ENCODE measurements at places on chromosomes 11 and 22.

- no peak for DNase-seq
Observed at GRCh38 chr11:68130121-68130520, 8.9 kb upstream of the CHKA start.

- no peak for DNase-seq
Observed at GRCh38 chr11:44607319-44607962, 42.0 kb downstream of the CD82 start.

GRCh38 chr11:128632141-128632791 is 44.9 kb upstream of the ETS1 start:
- no peak for DNase-seq

GRCh38 chr11:27468995-27469695 is 3.4 kb downstream of the LGR4 start:
- no peak for DNase-seq

- no peak for DNase-seq
Observed at GRCh38 chr22:23381661-23382427, 198.2 kb downstream of the IGLL1 start.
